ENCODE measurements at places on chromosomes 4 and X.

DNA sequence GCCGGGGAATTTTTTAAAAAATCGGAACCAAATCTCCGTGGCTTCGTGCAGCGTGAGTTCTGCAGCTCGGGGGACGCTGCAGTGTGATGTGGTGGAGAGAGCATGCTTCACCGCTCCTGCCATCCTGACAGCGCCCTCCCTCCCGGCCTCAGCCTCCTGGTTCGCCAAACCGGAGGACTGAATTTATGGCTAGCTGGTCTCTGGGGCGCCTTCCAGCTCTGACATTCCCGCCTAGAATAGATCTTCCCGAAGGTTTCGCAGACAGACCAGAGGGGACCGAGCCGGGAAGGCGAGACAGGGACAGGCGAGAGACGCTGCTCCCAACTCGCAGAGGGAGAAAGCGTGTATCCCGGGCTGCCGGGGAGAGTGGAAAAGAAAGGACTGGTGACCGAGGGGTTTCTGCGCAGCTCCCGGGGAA, 25.9 kb downstream of the HOPX start:
- DNase-seq: no peak

- DNase-seq: no peak
Measured at GRCh38 chr4:109701566-109702410, 1.5 kb downstream of the CASP6 start.

GRCh38 chrX:7462110-7462509, 314.2 kb upstream of the PUDP start:
- no peak for DNase-seq

DNA sequence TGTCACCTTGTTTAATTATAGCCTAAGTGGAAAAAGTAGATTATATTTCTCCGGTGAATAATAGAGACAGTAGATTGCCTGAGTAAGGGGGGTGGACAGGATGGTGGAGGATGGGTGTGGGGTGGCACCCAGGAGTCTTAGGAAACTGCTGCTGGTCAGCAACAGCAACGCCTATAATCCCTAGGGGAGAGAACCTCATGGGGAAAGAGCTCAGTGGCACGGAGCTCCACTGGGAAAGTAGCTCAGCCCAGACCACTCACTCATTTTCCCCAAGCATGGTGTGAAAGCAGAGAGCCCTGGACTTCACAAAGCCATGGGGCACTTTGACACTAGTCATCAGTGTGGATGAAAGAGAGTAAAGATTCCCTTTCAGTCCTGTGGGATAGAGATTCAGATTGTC, 31.1 kb downstream of the METTL14 start:
- DNase-seq: no peak

- no peak for DNase-seq
Measured at GRCh38 chr4:136863756-136864155, 668.5 kb downstream of the PCDH18 start.

Data from stimulated activated CD4-positive, alpha-beta T cell treated with anti-CD3 and anti-CD28 coated beads, TNF-alpha, amount 100 ng/mL, for 1 hour (primary cell).